Ovary (tissue), 10 donors: ENCODE measurements at places on chromosomes 7 and 10. TPM values are rescaled to one million over a fixed set of nuclear protein-coding genes. Genes with fewer than 3 reads are reported as not detected.

Gene PPP1R17
- not detected for total RNA-seq

Gene LRRD1
- total RNA-seq = 0.60 TPM

GRCh38 chr10:88617772-88618300 is 31.3 kb downstream of the LIPJ start:
- DNase-seq = no peak

DNA sequence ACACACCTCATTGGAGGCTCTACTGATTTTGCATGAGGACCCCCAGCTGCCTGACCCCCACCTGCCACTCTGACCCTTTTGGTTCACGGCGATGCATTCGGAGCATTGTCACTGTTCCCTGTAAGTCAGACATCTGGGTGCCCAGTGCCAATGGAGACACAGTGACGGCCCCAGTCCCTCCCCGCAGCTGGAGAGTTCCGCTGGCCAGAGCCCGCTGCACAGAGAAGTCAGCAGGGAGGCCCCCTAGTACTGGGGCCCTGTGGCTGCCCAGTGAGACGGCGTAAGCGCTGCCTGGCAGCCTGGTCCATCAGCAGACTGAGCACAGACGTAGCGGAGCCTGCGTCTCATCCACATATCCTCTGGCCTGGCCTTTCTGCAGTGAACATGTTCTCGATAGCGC is 77.5 kb downstream of the NKX6-2 start:
- peak; percentile 3 for DNase-seq

DNA sequence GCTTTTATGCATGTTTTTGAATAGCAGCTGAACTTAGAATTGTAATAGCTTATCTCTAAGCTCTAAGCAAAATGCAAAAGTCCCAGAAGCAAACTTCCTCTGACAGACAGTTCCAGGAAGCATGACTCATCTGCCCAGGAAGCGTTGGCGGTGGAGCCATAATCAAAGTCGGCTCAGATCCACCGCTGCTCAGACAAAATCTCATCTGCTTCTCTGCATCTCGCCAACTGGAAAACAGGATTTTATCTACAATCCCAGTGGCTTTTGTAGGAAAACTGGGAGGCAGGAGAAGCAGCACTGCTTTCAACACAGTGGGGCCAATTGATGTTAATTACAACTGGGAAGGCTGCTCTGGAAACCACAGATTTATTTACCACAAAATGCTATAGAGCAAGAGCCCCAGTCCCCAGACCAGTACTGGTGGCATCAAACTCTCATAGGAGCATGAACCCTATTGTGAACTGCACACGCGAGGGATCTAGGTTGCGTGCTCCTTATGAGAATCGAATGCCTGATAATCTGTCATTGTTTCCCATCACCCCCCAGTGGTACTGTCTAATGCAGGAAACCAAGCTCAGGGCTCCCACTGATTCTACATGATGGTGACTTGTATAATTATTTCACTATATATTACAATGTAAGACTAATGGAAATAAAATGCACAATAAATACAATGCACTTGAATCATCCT is 99.9 kb downstream of the CUBN start:
- DNase-seq = peak; percentile 72

DNA sequence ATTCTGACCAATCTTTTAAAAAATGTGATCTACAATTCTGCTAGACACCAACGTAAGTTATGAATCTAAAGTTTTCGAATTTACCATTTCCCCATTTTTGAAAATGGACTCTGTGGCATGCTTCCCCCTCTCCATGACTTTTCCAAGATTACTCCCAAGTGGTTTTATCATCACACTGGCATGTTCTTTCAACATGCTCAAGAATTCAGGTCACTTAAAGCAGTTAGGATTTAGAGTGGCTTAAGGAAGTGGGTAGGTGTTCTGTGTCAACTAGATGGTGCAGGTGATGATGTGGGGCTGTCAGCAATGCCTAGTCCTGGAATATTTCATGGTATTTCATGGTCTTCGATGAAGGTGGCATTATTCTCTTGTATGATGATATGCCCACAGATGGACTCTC is 164.0 kb upstream of the ASAH2 start:
- no peak for DNase-seq

DNA sequence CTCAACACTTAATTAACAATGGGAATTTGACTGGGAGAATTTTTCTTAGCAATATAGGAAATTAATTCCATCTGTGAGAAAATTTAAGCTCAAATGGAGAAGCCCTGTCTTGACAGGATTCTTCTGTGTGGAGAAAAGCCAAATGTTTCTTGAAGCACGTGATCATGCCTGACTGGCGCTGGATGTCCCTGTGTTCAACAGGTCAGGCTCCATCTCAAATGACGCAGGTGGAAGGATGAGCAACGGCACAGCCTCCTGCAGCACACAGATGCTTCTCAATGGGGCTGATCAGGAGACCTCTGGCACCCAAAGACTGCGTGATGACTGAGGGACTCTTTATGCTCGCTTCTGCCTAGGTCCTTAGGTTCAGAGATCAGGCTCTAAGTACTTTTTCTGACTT is 143.8 kb downstream of the RSU1 start:
- no peak for DNase-seq

GRCh38 chr7:50502001-50502684 is 52.0 kb upstream of the FIGNL1 start:
- peak; percentile 90 for DNase-seq

- no peak for DNase-seq
These were observed 34.5 kb downstream of the DNAJB6 start for GRCh38 chr7:157371296-157371695.

DNA sequence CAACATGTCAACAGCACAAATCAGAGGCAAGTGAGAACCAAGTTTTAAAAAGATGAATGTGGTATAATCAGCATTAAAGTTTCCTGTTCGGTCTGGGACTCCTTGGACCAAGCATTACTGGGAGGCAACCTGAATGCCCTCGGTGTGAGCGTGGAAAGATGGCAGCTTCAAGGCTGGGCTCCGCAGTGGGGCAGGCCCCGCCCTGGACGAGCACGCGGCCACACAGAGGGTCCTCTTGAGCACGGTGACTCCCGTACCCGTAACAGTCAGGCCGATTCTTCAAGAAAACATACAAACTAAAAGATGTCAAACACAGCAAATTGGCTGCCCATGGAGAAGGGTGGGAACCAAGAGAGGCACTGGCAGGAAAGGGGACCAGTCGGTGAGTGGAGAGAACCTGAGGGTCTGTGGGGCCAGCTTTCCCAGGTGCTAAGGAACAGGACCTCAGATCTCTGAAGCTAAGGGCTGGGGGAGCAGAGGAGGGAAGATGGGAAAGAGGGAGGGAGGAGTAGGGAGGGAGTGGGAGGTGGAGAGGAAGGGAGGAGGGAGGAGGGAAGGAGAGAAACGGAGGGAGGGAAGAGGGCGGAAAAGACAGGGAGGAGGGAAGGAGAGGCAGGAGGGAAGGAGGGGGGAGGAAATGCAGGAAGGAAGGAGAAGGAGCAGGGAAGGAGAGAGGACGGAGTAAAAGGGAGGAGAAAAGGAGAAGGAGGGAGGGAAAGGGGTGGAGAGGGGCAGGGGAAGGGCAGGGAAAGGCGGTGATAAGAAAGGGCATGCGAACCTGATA is 71.2 kb upstream of the FAM20C start:
- no peak for DNase-seq

- DNase-seq = no peak
These were observed 33.9 kb downstream of the ENTPD1 start for GRCh38 chr10:95789902-95790301.

GRCh38 chr7:159007364-159007995 is 137.2 kb downstream of the VIPR2 start:
- no peak for DNase-seq

DNA sequence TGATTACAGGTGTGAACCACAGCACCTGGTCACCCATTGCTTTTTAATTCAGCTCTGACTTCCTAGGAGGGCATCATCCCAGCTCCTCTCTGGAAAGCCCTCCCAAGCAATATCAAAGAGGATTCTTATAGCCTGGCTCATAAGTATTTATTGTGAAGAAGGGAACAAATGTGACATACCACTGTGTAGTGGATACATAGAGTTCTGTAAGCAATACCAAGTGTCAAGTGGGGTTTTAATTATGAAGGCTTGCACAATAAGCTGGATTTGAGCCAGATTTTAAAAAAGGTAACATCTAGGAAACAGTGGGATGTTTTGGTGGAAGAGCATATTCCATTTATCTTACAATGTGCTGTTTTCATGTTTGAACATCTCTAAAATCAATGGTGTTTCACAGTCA is 19.0 kb upstream of the PRTFDC1 start:
- DNase-seq = no peak
